ENCODE measurements at places on chromosomes 13 and 19. TPM values are rescaled to one million over a fixed set of nuclear protein-coding genes. Genes with fewer than 3 reads are reported as not detected.
A peak's percentile ranks its signal among the peaks of the same experiment; 100 is the strongest.

DNA sequence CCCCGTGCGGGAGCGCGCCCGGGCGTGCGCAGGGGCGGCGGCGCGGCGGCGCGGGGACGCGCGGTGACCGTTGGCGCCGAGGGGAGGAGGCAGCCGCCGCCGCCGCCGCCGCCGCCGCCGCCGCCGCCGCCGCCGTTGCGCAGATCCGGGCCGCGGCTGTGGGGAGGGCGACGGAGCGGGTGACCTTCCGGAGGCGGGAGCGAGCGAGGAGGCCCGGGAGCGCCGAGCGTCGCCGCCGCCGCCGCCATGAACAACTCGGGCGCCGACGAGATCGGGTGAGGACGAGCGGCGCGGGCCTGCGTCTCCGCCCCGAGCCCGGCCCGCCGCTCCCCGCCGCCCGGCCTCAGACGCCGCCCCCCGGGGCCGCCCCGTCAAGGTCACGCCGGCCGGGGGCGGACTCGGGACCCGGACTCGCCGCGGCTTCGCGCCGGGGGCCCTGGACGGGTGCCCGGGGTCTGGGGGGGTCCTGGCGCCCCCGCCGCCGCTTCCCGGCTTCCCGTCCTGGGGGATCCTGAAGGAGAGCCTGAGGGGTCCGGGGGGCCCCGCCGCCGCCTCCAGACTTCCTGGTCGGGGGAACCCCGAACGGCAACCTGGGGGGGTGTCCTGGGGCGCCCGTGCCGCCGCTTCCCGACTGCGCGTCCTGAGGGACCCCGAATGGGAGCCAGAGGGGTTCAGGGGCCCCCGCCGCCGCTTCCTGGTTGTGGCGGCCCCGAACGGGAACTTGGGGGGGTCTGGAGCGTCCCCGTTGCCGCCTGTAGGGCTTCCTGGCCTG, at the start of gene DAZAP1:
TSS of gene DAZAP1 (plus strand) at position 59 of the 772 bp plus-strand sequence. CDS start at position 247, 188 bp downstream.
- no peak for DNase-seq

Gene BBC3
- total RNA-seq: 9.9 TPM

GRCh38 chr19:28396287-28396831, 816.6 kb downstream of the UQCRFS1 start:
- DNase-seq: no peak

Gene FXYD1
- 50.2 TPM for total RNA-seq

DNA sequence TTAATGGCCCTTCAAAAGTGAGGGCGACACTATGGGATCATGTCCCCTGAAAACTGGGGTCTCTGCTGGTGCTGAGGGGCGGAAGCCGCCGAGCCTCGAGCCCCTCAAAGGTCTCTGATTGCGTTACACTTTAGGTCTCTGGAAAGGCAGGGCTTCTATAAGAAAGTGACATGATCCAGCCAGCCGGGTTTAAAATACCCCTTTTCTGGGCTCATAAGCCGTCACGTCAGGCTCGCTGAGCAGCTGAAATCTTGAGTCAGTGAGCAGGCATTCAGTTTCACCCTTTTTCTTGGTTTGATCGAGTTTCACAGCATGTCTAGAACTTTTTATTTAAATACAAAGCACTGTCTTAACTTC, 600 bp upstream of the HMGB1 start:
- no peak for DNase-seq

DNA sequence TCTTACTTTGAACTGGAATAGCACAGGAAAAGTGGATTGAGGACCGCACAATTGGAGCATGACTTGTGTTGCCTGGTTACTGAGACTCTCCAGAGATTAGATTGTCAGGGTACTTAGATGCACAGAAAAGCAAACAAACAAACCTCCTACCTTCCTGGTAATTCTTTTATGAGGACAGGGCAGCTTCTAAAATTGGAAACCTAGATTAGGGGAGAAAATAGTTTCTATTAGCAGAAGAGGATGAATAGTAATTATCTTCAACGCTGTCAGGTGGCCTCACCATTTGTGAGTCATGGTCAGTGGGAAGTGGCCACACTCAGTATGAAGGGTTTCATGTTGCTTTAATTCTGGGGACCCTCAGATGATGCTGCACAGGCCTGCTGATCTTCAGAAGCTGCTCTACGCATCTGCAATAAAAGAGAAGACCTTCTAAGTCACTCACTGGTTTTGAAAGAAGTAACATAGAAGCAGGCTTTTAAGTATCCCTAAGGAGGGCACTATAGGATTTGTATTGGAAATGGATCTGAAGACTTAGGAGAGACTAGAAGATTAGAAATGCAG, 106.8 kb downstream of the LACC1 start:
- no peak for DNase-seq

GRCh38 chr13:76634431-76635191, 251.6 kb downstream of the KCTD12 start:
- no peak for DNase-seq

- no peak for DNase-seq
Measured at GRCh38 chr13:43124490-43124889, 101.1 kb downstream of the DNAJC15 start.

Gene SPACA4
- total RNA-seq: not detected

GRCh38 chr19:56866538-56866937, 26.0 kb upstream of the PEG3 start:
- no peak for DNase-seq

Gene SHANK1
- total RNA-seq: 0.29 TPM

DNA sequence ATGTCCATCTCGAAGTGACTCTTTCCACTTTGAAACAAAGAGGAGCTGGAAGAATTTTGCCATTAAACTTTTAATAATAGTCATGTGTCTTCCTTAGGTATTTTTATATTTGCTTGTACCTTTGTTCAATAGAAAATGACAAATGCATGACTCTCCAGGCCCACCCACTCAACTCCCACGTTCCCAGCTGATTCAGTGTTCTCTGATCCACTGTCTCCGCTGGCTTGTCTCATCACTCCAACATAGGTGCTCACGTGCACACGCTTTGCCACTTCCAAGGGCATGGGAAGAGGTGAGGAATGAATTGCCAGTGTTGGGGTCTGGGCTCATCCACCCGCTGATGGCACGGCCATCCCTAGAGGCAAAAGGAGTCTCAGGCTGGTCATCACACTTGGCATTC, 24.5 kb downstream of the RASL11A start:
- no peak for DNase-seq

DNA sequence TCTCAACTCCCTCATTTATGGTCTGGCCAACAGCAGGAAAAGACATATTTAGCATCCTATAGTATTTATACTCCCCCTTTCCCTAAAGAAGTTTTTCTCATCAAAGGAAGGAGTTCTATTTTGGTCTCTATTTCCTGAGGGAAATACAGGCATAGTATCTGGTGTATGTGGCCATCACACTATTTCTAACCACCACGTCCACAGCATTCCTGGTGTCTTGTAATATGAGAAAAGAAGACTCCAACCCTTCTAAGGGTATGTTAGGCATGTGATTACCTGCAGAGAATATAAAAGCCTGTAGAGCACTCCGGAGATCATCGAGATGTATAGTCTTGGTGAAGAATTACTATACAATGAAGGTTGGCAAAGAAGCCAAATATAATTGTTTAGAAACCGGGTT, 137.4 kb downstream of the VWA8 start:
- DNase-seq: no peak

Gene SIAH3
- 0.08 TPM for total RNA-seq

DNA sequence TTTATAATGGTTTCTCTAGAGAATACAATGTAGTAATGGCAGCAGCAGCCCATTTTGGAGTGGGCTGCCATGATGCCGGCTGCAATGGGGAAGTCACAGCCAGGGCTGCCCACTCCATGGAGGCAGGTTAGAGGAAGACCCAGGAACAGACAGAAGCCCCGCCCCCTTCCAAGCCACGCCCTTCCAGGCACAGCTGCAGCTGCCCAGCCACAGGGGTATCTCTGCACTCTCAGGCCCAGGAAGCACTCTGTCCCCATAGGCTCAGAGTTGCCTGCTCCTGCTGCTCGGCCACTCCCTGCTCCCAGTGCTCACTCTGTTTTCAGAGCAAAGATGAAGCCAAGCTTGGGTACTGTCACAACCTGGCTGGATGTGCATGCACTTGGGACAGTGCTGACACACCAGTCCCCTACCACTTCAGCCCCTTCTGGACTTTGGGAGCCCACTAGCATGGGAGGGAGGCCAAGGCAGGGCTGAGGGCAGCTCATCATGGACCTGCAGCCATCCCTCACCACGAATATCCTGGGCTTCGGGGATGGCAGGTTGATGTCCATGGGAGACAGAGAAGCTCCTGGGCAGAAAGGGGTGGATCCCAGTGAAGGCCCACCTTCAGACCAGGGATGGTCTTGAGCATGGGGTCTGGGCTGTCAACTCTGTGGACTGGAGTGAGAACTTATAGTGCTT, 1224.2 kb downstream of the SLITRK5 start:
- DNase-seq: no peak

DNA sequence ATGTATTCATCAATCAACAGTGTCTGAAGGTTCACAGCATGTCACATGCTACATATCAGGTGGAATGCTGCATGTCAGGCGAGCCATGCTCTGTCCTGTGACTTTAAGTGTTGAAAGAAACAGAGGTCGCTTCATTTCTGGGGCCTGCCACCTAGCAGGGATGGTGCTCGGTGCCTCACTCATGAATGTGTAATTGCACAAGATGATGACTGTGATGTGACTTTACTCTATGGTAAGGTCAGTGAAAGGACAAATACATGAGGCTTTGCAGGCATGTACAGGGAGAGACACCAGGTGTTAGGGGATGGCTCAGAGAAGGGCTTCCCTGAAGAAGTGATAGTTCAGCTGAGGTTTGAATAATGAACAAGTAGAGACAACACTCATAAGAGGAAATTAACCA, 66.7 kb downstream of the FRY start:
- DNase-seq: no peak

GRCh38 chr13:58953638-58954037, 1210.1 kb downstream of the DIAPH3 start:
- DNase-seq: no peak

Gene HIPK4
- 0.34 TPM for total RNA-seq

Gene CEBPA
- total RNA-seq: 34.1 TPM

DNA sequence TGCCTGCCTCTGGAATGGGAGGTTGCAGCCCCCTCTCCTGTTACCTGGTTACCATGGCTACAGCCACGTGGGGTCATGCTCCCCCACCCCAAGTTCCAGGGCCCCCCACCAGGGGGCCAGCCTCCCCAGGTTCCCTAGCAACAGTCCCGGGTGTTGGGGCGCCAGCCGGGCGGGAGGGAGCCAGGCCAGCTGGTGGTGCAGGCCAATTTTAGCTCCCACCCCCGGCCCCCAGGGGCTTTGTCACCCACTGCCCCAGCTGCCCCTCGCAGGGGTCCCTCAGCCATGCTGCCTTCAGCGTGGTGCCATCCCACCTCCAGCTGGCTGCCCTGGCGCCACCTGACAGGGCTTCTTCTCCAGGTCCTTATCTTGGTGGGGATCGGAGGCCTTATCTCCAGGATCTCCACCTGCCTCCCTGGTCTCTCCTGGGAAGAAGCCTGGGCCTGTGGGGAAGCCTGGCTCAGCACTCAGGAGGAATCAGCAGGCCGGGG, 3.0 kb downstream of the MARK4 start:
- DNase-seq: no peak

- DNase-seq: no peak
Measured at GRCh38 chr19:18798384-18799352, 7.6 kb upstream of the COMP start.

DNA sequence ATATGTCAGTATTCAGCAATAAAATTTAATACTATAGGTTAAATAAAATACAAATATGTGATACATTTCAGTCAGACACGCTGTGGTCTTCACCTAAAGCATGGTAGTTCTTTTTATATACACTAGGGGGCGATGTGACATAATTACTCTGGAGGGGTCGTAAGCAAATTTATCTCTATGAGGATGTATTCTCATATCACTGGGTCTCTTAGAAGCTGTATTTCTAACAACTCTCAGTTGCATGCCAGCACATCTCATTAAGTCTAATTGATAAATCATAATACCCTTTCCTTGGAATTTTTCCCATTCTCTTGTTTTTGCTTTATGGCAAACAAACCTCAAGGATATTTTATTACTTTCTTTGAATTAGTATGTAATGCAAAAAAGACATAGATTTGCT, 3.9 kb upstream of the PCDH17 start:
- no peak for DNase-seq

- DNase-seq: no peak
Measured at GRCh38 chr13:75621147-75621546, 15.0 kb upstream of the LMO7 start.

- DNase-seq: no peak
Measured at GRCh38 chr13:27774169-27774568, 18.1 kb upstream of the GSX1 start.

GRCh38 chr19:55068950-55069864, 6.3 kb upstream of the RDH13 start:
- peak; percentile 84 for DNase-seq

Gene OR7A5
- not detected for total RNA-seq

DNA sequence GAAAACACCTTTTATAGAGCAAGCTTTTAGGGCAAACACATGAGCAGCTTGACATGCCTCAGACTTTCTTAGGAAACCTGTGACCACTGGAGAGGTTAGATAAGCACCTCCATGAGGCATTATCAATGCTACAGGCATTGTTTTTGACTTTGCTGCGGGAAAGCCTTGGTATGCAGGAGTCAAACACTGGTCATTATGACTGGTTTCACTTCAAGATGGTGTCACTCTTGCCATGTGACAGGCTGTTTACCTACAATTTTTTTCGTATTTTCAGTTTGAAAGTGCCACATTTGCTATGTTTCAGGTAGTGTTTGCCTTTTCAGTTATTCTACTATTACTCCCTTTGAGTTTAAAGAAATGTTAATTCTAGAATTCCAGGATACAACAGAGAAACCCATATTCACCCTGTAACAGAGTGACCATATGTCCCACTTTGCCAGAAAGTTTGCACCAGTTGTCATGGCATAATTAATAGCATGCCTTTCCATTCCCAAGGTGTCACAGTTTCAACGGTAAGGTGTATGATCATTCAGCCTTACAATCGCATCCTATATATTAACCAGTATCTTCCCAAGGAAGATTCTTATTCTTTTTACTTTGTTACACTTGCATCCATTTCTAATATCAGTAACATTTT, 33.0 kb downstream of the USP12 start:
- no peak for DNase-seq

DNA sequence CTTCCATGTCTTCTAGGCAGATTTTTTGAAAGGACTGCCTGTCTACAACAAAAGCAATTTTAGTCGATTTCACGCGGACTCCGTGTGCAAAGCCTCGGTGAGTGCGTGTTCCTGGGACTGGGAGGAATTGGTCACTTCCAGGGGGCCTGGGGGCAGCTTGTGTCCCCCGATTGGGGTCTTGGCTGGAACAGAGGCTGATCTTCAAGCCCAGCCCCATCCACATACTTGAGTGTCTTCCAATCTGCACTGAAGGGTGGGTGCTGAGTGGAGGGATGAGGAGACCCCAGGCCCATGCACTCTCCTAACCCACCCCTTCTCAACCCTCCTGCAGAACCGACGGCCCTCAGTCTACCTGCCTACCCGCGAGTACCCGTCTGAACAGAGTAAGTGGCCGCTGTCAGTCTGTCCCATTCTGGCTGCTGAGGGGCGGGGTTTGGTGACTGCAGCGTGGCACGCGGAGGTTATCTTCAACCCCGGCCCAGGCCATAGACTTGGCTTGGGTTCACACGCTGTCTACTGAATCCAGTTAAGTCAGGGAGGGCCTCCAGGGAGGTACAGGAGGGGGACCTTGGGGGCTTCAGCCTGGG, 4.7 kb downstream of the DDA1 start:
- DNase-seq: no peak

Measured in ureter (tissue), 1 donor.